ENCODE measurements at places on chromosomes 11 and 22.

DNA sequence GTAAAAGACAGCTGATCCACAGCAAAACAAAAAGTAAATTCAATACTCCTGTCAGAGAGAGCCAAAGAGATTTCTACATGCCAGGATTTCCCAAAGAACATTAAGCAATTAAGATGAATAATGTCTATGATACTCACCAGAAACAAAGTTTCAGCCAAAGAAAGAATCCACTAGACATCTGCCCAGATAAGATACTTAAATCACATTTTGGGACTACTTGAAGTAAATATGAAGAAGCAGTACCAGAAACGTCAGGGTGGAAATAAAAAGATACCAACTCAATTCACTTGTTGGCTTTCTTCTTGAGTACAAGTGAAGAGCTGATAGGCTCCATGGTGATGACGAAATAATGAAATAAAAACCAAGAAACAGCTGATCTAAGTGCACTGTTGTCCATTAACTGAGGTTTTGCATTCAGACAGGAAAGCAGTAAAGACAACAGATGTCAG lies 31.6 kb upstream of the ARHGAP32 start:
- no peak for DNase-seq

- no peak for DNase-seq
Measured at GRCh38 chr22:26922806-26923205, 265.4 kb downstream of the MIAT start.

- DNase-seq = no peak
Measured at GRCh38 chr22:38564669-38565068, 5.3 kb downstream of the DMC1 start.

GRCh38 chr11:4095509-4096230 lies 1.1 kb downstream of the RRM1 start:
- no peak for DNase-seq

DNA sequence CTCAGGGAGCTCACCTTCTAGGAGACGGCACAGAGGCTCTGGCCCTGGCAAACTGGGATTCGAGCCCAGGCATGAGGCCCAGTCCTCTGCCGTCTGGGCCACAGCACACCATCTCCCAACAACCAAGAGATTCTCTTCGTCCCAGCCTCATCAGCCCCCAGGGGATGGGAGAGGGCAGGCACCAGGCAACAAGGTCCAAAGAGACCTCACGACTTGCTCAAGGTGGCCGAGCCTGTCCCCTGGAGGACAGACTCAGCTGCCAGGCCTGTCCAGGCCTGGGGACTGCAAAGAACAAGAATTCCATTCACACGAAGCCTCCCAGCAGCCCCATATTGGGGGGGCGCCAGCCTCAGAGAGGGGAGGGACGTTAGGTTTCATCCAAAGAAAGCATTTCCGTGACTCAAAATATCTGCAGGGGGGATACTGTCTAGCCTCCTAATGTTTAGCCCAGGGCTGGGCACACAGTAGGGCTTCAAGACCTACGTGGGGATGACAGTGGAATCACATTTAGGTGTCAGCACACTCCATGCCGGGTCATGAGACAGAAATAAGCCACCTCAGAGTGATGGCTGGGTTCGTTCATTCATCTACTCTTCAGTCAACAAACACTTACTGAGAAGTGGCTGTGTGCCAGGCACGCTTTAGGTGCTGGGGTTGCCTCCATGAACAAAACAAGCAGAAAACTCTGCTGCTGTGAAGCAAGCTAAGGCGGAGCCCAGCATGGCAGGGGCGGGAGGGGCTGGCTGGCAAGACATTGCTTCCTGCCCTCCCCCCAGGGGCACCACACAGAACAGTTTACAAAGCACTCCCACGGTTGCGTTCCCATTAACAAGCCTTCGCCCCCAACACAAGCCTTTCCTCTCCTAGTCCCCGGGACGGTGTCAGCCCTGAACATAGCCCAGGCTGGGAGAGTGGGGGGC lies 1.2 kb downstream of the CARNS1 start:
- DNase-seq = peak; percentile 67

DNA sequence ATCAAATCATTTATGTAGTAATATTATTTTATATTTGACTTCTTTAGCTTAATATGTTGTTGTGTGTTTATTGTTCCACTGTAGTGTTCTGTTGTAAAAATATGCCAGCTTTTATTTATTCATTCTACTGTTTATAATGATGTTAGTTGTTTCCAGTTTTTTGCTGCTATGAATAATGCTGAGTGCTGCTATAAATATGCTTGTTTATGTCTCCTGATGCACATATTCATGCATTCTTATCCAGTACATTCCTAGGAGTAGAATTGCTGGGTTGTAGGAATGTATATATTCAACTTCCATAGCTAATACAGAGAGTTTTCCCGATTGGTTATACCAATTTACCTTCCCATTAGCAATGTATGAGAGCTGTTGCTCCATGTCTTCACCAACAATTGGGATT lies 33.5 kb upstream of the RAB30 start:
- DNase-seq = no peak

DNA sequence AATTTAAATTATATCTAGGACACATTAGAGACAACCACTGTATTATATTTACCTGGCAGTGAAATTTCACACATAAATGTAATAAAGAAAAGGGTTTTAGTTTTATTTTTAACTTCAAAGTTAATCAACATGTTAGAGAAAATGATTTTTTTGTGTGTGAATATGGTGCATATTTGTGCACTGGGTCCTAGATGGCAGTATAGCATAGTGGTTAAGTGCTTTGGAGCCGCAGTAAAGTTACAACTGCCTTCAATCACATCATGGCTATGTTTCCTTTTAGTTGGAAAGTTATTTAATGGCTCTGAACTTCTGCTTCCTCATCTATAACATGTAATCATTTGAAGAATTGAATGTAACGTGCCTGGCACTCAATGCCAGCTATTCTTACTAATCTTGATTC lies 108.9 kb upstream of the DDI1 start:
- DNase-seq = no peak

DNA sequence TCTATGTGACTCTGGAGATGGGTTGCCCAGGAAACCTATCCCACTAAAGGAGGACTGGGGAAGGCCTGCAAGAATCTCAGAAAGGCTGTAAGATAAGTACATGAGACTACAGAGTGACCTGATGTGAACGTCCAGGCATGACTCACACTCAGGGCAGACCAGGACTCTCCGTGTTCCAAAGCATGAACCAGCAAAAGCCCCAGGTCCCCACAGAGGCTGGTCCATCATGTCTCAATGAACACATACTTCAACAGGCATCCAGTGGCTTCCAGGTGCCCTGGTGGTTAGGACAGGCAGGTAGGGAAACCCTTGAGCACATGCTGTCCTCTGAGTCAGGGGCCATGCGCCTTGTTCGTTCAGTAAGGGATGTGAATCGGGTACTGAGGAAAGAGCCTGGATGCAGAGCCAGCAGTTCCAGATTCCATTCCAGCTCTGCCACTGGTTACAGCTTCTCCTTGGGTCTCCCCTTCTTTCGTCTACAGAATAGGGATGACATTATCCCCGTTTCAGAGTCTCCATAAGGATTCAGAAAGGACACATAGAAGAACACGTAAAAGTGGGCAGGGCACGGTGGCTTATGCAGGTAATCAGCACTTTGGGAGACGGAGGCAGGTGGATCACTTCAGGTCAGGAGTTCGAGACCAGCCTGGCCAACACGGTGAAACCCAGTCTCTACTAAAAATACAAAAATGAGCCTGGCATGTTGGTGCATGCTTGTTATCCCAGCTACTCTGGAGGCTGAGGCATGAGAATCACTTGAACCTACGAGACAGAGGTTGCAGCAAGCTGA lies 129.0 kb upstream of the TEAD1 start:
- no peak for DNase-seq

- no peak for DNase-seq
Measured at GRCh38 chr22:49347376-49347775, 480.3 kb downstream of the BRD1 start.

DNA sequence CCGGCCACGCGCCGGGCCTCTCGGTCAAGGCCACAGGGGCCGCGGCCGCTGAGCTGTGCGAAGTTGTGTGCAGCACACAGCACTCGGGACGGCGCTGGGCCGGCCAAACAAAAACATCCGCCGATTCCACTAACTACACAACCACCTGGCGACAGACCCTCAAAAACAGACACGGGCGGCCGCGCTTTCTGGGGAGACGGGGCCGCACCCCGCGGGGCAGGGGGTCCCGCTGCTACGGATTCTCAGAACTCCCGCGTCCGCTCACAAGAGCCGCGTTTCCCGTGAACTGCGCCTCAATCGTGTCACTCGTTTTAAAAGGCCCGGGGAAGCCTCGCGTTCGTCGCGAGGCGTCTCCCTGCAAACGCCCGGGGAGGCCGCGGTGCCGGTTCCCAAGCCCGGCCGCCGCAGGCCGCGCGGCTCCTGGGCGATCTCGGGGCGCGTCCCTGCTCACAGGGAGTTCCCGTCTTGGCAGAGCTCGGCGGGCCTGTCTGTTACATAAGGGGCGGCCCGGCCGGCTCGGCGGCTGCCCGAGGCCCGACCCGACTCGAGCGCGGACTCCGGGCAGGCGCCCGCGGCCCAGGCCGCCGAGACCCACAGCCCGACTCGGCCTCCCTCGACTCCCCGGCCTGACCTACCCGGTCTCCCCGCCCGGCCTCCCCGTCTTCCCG lies 936 bp downstream of the BRD1 start:
- no peak for DNase-seq

GRCh38 chr11:8586805-8587204 lies 7.2 kb downstream of the STK33 start:
- no peak for DNase-seq

- no peak for DNase-seq
Measured at GRCh38 chr22:42630211-42630610, 10.2 kb downstream of the ATP5MGL start.

- DNase-seq = no peak
Measured at GRCh38 chr11:7537265-7537664, 23.5 kb downstream of the PPFIBP2 start.

GRCh38 chr11:128021349-128022006 lies 565.9 kb downstream of the ETS1 start:
- no peak for DNase-seq

- DNase-seq = no peak
Measured at GRCh38 chr11:67998150-67999045, 5.5 kb downstream of the UNC93B1 start.

GRCh38 chr11:87726506-87726905 lies 448.7 kb downstream of the RAB38 start:
- no peak for DNase-seq

- no peak for DNase-seq
Measured at GRCh38 chr22:48976556-48977535, 850.8 kb downstream of the BRD1 start.

- no peak for DNase-seq
Measured at GRCh38 chr22:47219789-47220188, 457.3 kb downstream of the TBC1D22A start.

DNA sequence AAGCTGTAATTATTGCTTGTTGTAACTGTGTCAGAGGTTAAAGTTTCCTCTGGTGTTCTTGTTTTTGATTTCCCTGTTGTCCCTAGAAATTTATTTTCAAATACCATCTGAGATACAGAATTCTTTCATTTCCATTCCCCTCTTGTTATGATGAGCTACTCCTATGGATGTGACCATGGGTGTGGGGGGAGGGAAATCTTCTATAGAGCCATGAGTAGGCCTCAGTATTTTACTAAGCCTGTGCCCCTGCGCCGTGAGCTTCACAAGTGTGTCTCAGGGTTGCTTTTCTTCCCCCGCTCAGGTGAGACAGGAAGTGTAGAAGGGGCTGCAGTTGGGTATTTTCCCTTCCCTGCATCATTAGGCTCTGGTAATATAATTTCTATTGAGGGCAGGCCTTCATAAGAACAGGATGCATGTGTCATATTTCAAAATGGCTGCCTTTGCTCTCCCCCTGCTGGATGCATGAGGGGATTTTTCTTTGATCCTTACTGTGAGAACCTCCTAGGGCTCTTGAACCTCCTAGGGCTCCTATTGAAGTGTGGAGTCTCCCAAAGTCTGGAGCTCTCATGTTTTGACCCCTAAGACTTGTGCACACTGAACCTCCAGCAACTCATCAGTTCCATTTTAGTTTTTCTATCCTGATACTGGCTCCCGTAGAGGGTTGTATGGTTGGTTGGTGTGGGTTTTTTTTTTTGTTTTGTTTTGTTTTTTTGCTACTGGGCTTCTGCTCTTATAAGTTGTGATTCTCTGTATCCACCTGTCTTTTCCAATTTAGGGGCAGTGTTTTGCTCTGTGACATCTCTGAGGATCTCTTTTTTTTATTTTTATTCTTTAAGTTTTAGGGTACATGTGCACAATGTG lies 658.2 kb downstream of the NTM start:
- DNase-seq = no peak

DNA sequence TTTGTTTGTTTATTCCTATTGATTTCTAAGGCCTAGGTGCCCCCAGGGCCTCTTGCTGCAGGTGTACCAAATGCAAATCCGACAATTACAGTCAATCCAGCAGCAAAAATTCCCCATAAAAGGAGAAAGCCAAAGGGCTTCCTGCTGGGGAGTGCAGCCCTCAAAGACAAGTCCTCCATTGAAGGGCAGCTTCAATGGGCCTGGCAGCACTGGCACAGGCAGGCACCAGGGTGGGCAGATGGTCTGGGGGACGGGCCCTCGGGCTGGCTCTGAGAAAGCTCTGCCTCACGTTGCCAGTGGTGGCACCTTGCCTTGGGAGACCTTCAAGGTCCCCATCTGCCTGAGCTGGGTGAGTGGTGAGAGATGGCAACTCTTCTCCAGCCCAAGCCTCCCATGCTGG lies 128.0 kb downstream of the DSCAML1 start:
- no peak for DNase-seq

GRCh38 chr22:17087498-17088131 lies 2.8 kb downstream of the IL17RA start:
- DNase-seq = peak; percentile 52

DNA sequence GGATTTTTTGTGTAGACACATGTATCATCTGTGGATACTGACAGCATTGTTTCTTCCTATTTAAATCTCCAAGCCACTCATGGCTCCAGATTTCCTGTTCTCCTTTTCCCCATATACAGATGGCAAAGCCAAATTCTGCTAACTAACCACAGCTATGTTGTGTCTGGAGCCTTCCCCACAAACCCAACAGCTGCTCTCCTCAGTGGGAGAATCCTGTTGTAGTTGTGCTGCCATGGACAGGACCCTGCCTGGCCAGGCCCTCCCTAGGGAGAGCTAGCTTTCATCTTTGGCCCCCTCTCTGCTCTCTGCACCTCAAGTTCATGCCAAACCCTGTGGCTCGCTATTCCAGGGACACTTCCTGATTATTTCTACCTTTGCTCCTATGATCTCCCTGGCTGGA lies 106.4 kb upstream of the CCDC90B start:
- no peak for DNase-seq

- no peak for DNase-seq
Measured at GRCh38 chr11:47360341-47360740, 7.8 kb upstream of the MYBPC3 start.

DNA sequence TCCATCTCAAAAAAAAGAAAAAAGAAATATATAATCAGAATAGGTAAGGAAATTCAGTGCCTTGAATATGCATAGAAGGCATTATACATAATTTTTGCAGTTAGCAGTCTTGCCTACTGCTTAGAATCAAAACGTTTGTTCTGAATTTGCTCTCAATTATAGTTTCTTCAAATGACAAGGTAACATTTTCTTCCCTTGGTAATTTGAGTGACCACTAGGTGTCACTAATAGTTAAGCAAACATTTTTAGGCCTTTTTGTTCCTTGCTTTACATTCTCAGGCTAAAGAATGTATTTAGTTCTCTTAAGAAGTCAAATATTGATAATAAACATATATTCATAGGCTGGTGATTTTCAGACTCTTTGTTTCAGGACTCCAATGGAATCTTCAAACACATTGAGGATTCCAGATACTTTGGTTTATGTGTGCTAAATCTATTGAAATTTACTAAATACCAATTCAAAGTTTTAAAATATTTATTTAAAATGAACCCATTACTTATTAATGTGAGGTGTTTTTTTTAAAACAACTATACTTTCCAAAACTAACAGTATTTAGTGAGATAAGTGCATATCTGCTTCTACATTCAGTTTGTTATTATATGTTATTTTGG lies 55.0 kb upstream of the DEPDC7 start:
- DNase-seq = no peak
